Nucleus accumbens (tissue), 56 donors: ENCODE measurements at places on chromosomes 6 and 20.
A peak's percentile ranks its signal among the peaks of the same experiment; 100 is the strongest.

- DNase-seq: peak; percentile 44
Measured at GRCh38 chr20:57392512-57393271, 1.5 kb downstream of the RBM38 start.

- DNase-seq: no peak
Measured at GRCh38 chr20:25452333-25452732, 44.9 kb downstream of the GINS1 start.

- no peak for DNase-seq
Measured at GRCh38 chr6:152943260-152943897, 39.5 kb downstream of the FBXO5 start.

DNA sequence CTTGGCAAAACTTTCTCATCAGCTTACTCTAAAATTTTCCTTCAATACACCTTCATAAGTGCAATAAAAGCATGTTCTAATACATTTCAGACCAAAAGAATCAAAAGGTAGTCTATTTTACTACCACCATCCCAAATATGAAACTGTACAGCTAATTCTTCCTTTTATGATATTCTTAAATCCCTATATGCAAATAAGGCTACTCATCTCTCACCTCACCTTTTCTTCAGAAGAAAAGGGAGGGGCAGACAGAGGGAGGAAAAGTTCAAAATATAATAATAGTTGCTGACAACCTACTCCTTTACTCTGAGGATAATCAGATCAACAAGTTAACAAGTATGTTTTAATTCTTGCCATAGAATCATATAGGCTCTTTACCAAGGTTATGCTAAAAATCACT, 7.4 kb downstream of the C6orf120 start:
- no peak for DNase-seq

DNA sequence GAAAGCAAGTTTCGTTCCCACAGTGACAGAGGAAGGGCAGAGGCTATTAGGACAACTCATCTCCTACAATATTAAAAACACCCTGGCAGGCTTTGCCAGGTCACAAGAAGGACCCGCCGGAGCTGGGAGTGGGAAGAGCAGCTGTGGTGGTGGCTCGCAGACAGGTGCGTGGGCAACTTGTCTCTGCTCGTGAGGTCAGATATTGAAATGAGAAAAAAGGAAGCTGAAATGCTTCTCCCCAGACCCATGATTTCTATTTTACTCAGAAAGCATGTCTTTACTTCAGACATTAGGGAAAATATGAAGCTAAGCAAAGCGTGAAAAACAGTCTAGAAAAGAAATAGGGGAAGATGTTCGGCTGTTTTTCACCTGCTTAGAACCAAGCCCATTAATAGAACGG, 166.3 kb upstream of the EEF1E1 start:
- DNase-seq: no peak

DNA sequence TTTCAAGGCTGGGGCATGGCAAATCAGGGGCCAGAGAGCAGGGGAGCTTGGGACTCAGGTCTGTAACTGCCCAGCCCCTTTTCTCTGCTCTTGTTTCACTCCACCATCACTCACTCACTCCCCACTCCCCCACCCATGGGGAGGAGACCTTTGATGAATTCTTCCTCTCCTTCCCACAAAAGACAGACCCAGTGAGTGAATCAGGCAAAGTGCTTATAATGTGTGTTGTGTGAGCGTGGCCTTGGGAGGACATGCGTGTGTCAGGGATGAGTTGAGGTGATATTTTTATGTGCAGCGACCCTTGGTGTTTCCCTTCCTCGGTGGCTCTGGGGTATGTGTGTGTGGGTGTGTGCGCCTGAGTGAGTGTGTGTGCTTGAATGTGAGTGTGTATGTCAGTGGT, 1.0 kb upstream of the CUL9 start:
- no peak for DNase-seq
